CD4-positive, alpha-beta T cell treated with Interleukin-6 for 4 hours (primary cell): ENCODE measurements at places on chromosomes 7 and 10.

DNA sequence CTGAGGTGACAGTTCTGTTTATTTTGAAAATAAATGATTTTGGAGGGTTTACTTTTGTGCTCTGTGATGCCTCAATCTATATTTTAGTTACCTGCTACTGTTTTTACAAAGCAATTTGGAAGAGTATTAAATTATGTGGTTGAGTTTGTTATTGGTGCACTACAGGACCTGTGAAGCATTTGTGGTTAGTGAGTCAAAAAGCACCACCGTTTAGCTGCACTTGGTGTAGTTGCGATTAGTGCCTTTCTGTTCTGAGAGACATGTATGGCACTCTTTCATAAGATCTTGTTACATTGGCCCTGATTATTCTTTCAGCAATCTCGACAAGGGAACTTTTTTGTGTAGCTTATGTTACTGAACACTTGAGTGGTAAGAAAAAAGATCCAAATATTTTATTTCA, 132.2 kb downstream of the BBS9 start:
- DNase-seq = no peak

DNA sequence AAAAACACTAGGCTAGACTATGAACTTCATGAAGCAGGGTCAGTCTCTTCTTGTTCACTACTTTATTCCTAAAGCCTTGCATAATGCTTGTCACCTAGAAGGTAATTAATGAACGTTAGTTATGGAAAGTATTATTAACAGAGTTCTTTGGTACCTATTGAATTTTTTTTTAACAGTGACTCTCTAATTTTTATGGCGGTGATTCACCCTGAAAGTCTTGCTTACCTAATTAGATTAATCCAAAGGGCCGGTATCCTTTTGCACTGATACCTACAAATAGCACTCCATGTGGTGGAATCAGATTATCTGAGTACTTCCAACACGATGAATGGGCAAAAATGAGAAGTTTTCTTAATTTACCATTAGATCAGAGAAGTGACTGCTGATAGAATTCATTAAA, 31.7 kb downstream of the STAM start:
- DNase-seq = no peak

DNA sequence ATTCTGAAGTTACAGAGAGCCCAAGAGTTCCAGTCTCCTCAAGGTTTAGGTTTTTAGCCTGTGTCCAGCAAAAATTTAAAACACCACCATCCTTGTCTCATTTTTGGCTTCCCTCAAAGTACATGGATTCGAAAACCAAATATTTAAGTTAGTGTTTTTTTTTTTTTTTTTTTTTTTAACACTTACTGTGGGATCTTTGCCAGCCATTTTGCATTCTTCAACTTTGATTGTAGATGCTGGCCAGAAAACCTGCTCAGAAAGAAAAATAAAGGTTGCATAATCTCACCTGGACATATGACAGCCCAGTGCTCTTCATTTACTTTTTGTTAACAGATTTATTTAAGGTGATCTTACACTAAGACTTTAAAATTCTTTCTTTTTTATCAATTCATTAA, 91.6 kb downstream of the SEMA3C start:
- DNase-seq = no peak

GRCh38 chr10:128958834-128959690, 508.0 kb upstream of the MGMT start:
- DNase-seq = no peak

DNA sequence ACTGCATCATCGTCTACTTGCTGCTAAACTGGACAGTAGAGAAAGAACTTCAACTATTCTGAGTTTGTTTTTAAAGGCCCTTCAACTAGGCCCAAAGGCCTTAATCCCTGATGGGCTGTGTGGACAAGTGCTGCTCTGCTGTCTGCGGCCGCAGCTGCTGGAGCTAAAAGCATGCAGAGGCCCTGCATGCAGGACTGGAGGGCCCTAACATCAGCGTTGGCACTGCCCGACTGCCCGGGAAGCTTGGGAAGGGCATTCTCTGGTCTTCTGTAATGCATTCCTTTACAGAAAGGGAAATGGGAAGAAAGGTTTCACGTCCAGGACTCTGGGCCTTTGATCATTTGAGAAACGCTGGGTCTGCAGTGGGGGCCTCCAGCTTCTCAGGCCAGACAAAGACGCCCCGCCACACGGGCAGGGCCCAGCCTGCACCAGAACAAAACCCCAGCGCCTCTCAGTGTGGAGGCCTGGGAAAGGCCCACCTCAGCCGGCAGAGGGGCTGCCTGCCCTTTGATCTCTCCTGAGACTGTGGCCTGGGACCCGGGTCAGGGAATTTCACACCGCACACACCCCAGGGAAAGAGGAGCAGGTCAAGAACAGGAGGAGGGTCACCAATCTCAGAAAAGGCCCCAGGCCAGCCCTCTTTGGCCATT, 229.3 kb downstream of the DNAJB6 start:
- no peak for DNase-seq

- no peak for DNase-seq
Observed at GRCh38 chr7:48101352-48101751, 12.3 kb downstream of the UPP1 start.
